ENCODE measurements at places on chromosomes 2 and 18.
A peak's percentile ranks its signal among the peaks of the same experiment; 100 is the strongest.

DNA sequence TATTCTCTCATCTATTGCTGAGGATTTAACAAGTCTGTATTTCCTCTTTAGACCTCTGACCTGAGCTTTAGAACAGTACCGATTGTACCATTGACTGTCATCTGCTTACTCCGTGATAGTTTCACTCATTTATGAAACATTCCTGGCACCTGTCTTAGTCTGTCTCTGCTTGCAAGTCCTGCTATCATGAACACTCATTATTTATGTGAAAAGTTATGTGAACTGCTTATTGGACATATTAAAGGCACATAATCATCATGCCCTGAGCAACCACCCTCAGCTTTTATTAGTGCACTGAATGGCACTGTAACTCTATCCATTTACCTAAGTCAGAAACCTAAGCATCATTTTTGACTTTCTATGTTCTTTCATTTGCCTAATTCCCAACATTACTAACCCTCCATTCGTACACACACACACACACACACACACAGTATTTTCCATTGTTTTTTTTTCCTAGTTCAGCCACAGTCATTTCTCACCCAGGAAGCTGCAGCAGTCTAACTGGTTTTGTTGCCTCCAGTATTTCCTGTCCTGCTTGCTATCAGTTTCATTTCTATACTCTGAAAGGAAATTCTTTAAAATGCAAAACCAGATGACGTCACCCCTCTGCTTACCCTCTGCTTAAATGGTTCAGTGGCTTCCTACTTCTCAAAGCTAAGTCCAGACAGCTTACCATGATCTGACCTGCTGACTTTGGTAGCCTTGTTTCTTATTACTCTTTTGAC lies 146.1 kb downstream of the HAUS1 start:
- peak; percentile 45 for DNase-seq

DNA sequence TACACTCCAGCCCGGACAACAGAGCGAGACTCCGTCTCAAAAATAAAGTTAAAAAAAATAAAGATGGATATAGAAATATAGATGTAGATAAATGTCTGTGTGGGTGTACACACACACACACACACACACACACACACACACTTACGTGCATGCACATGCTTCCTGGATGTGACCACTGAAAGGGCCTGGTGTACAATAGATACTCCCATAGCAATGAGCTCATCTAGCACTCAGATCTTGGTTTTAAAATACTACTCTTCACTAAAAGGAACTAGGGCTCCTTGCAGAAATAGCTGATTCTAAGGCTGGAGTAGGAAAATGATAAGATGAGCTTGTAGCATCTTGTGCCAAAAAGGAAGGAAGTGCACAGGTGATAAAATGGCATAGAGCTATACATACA lies 39.1 kb downstream of the ROCK2 start:
- DNase-seq, result no peak

- DNase-seq, result no peak
Observed at GRCh38 chr2:10146366-10147005, 23.9 kb downstream of the RRM2 start.

- DNase-seq, result no peak
Observed at GRCh38 chr2:5915881-5916310, 223.7 kb downstream of the SOX11 start.

DNA sequence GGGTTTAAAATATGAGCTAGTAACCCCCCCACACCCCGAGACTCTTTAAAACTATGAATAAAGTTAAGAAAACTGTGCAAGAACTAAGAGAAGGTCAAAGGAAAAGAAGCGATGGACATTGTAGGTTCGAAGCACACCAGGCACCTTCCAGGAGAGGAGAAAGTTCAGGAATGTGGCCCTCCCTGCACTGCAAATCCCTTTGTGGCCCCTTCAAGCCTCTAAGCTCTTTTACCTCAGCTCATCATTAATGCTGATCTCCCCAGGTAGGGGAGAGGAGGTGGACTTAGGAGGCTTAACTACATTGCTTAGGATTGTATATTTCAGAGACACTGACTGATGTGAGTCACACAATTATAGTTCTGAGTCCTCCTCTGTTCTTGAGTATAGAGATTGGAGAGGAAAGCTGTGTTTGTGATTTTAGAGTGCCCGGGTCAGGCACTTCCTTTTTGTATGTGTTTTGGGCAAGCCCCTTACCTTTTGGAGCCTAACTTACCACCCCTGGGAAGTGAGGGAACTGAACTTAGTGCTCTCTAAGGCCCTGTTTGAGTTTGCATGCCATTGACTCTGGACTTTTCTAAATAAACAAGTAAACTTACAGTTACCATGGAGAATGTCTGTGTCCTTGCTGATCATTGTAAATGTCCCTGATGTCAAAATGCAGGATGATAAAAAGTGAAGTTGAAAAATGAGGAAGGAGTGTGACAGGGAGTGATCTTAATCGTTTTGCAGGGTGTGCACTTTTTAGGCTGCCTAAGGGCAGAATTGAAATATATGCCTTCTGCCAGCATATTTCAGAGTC lies 140.8 kb upstream of the ZEB2 start:
- DNase-seq, result no peak

GRCh38 chr18:400456-400855 lies 100.0 kb downstream of the COLEC12 start:
- DNase-seq, result no peak

DNA sequence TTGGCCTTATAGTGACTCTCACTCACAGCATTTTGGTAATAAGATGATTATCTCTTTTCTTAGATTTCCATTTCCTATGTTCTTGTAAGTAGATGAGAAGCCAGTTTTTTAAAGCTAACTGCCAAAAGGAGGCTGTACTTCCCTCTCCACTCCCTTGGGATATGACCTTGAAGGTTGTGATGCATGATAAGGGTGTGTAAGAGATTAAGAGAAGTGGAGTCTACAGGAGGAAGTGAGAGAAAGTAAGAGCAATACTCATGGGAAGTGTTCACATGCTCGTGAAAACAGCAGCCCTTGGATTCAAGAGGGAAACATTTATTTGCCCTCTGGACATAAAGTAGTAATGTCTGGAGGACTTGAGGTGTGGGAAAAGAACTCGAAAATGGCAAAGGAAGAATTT lies 171.5 kb downstream of the EVA1A start:
- DNase-seq, result no peak

DNA sequence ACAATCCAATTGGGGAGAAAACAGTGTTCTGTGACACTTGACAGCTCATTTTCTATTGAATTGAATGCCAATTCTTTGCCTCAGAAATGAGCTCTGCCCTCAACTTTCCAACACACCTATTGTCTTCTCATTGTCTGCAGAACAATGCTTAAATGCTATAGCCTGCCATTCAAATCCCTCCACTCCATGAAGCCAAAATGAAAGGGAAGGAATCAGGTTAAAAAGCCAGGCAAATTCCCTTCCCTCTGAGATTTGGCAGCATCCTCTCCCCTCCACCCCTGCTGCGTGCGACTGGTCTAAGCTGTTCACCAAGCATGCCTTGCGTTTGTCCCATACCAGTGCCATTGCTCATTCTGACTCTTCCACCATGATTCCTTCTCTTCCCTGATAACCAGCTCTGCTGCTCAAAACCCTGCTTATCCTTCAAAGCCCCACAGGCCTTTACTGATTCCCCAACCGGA lies 32.4 kb upstream of the TMEM131 start:
- no peak for DNase-seq

DNA sequence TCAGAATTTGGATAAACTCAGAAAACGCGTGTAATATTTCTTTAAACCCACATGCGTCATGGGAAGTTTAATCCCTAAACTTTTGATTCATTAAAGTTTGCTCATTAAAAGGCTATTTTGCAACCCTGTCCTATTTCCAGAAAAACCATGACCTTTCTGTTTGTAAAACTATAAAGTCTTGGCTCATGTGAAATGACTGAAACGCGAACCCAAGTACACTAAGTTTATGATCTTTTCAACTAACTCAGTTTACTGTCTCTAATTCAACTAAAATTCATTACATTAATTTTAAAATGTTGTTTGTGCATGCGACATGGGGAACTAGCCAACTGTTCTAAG lies 3.9 kb upstream of the RPL31 start:
- no peak for DNase-seq

GRCh38 chr2:157696036-157696435 lies 67.4 kb upstream of the ACVR1C start:
- DNase-seq, result no peak

GRCh38 chr2:17303521-17303920 lies 214.7 kb downstream of the RAD51AP2 start:
- no peak for DNase-seq

DNA sequence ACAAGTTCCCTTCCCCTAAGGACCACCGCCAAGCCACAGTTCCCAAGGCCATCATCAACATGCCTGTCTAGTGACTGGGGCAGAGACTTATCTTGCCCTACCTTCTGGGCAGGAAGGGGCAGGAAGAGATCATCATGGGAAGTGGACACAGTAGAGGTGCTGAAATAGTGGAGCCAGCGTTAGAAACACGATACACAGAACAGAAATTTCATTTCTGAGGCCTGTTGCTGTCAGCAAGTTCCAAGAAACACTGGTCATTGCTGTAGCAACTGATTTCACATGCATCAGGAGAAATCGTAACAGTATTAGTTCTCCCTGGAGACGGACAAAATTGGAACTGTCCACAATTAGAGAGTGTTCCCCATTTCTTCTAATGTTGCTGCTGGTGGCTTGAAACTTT lies 83.0 kb downstream of the COLEC12 start:
- DNase-seq, result no peak

- DNase-seq, result no peak
Observed at GRCh38 chr2:119279666-119280065, 56.0 kb downstream of the STEAP3 start.

All from muscle of arm (tissue), 14 donors.